ENCODE measurements at places on chromosomes 1 and 21. TPM values are rescaled to one million over a fixed set of nuclear protein-coding genes. Genes with fewer than 3 reads are reported as not detected.

NVL gene
- 32.5 TPM for total RNA-seq

LCE3E gene
- not detected for total RNA-seq

SELP gene
- 0.98 TPM for total RNA-seq

AMPD1 gene
- 65.4 TPM for total RNA-seq

DNA sequence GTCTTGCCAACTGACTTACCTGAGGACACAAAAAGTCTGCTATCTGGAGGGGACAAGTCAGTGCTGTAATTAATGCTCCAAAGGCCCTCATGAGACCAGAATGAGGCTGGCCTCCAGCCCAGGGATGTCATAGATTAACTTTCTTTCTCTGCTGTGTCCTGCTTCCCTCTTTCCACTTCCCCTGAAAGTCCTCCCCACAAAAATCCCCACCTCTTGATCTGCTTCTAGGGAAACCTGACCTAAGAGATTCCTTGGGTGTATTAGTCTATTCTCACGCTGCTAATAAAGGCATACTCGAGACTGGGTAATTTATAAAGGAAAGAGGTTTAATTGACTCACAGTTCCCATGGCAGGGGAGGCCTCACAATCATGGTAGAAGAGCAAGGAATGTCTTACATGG is 39.2 kb downstream of the RUNX3 start:
- H3K27ac ChIP-seq: no peak overlapping the region
- H3K27me3 ChIP-seq: no peaks in the 10 kb centered on the region
- no peak overlapping the region for H3K4me3 ChIP-seq

USP21 gene
- 20.8 TPM for total RNA-seq

DNA sequence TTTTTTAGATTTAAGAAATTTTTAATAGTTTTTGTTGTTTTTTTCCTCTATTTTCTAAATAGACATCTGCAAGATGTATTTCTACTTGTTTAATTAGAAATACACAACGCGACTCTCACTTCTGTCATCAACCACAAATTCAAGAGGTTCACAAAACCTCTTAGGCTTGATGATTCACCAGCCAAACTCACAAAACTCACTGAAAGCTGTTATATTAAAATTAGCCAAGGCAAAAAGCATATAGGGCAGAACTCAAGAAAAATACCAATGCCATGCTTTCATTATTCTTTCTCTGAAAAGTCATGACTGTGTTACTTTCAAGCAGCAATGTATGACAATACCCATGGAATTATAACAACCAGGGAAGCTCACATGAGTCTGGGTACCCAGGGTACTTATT is 487.0 kb upstream of the RGS18 start:
- no peak overlapping the region for H3K4me3 ChIP-seq
- no peak overlapping the region for H3K27ac ChIP-seq
- no peaks in the 10 kb centered on the region for H3K4me1 ChIP-seq
- H3K36me3 ChIP-seq: no peaks in the 10 kb centered on the region
- DNase-seq: no peak

DNA sequence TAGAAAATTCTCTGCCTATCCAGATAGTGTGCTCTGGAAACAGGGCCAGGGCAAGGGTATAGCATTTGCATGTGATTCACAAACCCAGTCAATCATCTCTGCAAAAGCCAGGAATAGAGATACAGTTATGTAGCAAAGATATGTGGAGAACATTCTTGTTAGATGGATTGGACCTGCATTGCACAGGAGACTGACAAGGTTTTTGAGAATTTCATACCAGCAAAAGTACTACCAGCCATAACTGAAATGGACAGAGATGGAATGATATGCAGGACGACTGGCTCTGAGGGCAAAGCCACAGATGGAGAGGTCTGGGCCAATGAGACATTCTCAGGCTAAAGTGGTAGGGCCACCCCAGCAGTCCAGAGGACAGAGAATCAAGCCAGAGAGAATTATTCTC is 24.7 kb downstream of the SCMH1 start:
- H3K27ac ChIP-seq: no peak overlapping the region
- DNase-seq: no peak
- no peaks in the 10 kb centered on the region for H3K27me3 ChIP-seq
- H3K36me3 ChIP-seq: no peaks in the 10 kb centered on the region

GRCh38 chr1:219416598-219417238 is 196.2 kb downstream of the ZC3H11B start:
- H3K27me3 ChIP-seq: no peaks in the 10 kb centered on the region
- H3K4me3 ChIP-seq: no peak overlapping the region
- no peak for DNase-seq
- H3K4me1 ChIP-seq: peaks cover 4% of the 10 kb centered on the region

- H3K27ac ChIP-seq: no peak overlapping the region
- no peaks in the 10 kb centered on the region for H3K36me3 ChIP-seq
- H3K4me3 ChIP-seq: no peak overlapping the region
- H3K27me3 ChIP-seq: no peaks in the 10 kb centered on the region
- no peaks in the 10 kb centered on the region for H3K4me1 ChIP-seq
Observed at GRCh38 chr1:213369465-213369864, 318.4 kb downstream of the RPS6KC1 start.

- H3K4me3 ChIP-seq: no peak overlapping the region
- no peaks in the 10 kb centered on the region for H3K4me1 ChIP-seq
- DNase-seq: no peak
- H3K27ac ChIP-seq: no peak overlapping the region
Observed at GRCh38 chr1:221328371-221328770, 413.5 kb downstream of the DUSP10 start.

DNA sequence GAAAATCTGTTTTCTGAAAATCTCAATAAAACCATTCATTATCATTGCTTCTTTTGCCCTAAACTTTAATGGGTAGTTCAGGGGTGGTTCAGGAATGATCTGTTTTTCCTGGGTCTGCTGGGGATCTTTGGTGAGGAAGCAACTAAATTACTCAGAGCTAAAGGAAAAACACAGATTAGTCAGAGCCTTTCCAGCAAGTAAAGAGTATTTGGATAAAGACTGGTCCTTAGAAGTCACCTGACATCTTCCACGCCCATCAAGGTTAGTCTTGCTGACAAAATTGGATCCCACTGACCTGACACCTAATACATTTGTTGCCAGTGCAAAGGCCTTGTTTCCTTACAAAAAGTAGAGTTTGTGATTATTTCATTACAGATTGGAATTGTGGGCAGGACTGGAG is 24.2 kb downstream of the HSPA13 start:
- H3K27me3 ChIP-seq: no peaks in the 10 kb centered on the region
- DNase-seq: no peak
- H3K27ac ChIP-seq: no peak overlapping the region

DNA sequence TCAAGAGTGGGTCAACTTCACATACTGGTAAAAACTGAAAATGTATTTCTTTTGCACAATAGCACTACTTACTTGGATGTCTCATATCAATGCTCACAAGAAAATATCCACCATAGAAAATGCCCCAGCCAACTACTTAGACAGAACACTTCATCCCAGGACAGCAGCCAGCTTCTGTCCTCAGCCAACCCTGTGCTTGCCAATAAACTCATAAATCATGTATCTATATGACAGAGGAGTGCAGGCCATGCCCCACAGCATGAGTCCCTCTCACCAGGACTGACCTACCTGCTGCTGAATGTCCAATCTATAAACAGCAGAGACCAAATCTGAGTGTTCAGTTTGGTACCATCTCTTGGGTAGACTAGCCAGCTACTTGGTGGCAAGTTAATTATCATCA is 179.3 kb downstream of the OMA1 start:
- H3K36me3 ChIP-seq: no peaks in the 10 kb centered on the region
- H3K4me3 ChIP-seq: no peak overlapping the region
- H3K27ac ChIP-seq: no peak overlapping the region
- peaks cover 10% of the 10 kb centered on the region for H3K4me1 ChIP-seq
- no peaks in the 10 kb centered on the region for H3K27me3 ChIP-seq
- DNase-seq: no peak

FTCD gene
- total RNA-seq: 0.95 TPM

C1orf174 gene
- 14.6 TPM for total RNA-seq

- peak overlapping the region; percentile 69 for H3K27ac ChIP-seq
- H3K4me3 ChIP-seq: peak overlapping the region; percentile 55
- H3K36me3 ChIP-seq: no peaks in the 10 kb centered on the region
- H3K4me1 ChIP-seq: peaks cover 6% of the 10 kb centered on the region
- H3K27me3 ChIP-seq: peaks cover 27% of the 10 kb centered on the region
Observed at GRCh38 chr21:42652527-42653230, 742 bp upstream of the PDE9A start.

DNA sequence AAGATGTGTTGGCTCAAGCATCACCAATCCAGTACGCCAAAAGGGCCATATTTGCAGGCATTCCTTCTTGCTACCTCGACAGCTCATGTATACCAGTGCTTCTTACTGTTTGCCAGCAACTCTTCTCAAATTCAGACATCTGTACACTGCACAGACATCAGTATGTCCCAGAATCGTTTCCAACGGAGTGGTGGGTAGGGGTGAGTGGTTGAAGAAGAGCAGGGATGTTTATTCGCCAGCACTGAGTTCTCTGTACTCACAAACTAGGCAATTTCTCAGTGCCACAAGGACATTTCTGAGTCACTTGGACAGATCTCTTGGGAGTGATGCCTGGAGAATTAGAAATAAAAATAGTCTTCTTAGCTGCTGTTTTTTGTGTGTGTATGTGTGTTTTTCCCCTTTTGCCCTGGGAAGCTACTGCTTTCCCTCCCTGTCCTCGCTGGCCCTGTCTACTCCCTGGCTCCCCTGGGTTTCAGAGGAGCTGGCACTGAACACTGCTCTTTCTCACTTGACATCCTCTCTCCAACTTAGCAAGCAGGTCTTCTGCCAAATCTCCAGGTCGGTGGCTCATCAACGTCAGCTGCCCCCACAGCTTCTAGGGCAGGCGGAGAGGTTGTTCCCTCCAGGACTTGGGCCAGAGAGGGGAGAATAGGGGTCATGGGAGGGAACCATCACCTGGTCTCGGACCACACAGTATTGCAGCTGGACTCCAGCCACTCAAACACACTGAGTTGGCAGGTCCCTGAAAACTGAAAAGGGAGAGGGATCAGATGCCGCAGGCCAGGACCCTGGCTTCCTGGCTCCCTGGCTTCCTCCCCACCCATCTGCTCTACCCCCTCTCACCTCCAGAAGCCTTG is 90.5 kb downstream of the NMNAT2 start:
- H3K27ac ChIP-seq: no peak overlapping the region
- H3K4me1 ChIP-seq: no peaks in the 10 kb centered on the region
- DNase-seq: no peak
- no peak overlapping the region for H3K4me3 ChIP-seq
- H3K36me3 ChIP-seq: no peaks in the 10 kb centered on the region

RHEX gene
- total RNA-seq: not detected

DNA sequence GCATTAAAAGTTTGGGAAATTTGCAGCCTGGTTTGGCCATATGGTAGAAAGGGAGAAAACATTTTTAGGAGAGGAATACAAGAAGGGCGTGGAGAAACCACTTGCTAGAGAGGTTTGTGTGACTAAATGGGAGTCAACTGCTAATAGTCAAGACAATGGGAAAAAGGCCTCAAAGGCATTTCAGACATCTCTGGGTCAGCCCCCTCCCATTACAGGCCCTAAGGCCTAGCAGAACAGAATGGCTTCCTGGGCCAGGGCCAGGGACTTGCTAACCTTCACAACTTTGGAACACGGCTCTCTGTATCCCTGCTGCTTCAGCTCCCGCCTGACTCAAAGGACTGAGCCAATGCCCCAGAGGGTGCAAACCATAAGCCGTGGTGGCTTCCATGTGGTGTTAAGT is 752.3 kb upstream of the ADAMTS5 start:
- no peaks in the 10 kb centered on the region for H3K4me1 ChIP-seq
- no peak for DNase-seq
- H3K36me3 ChIP-seq: no peaks in the 10 kb centered on the region
- no peak overlapping the region for H3K27ac ChIP-seq
- H3K27me3 ChIP-seq: no peaks in the 10 kb centered on the region

NEK2 gene
- total RNA-seq: not detected

GJA9 gene
- not detected for total RNA-seq

DNA sequence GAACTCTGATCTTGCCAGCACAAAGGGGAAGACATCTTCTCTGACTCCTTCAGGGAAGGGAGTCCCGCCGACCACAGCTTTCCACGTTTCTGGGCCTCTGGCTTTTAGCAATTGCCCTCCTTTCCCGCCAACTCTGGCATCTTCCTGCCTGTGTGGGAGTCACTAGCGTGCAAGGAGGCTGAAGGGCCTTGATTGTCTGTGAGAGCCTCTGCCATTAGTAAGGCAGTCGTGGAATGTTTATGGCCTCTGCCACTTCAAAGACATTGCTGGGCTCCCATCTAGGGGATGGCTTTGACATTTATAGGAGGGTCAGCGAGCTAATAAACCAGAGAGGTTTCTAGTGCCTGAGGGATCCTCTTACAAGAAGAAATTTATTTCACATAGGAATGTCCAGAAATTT is 14.3 kb upstream of the PROK1 start:
- no peaks in the 10 kb centered on the region for H3K4me1 ChIP-seq
- H3K27me3 ChIP-seq: no peaks in the 10 kb centered on the region
- H3K36me3 ChIP-seq: no peaks in the 10 kb centered on the region
- H3K27ac ChIP-seq: no peak overlapping the region
- no peak overlapping the region for H3K4me3 ChIP-seq

UBQLN4 gene
- 45.5 TPM for total RNA-seq

HPDL gene
- total RNA-seq: 2.3 TPM

DNA sequence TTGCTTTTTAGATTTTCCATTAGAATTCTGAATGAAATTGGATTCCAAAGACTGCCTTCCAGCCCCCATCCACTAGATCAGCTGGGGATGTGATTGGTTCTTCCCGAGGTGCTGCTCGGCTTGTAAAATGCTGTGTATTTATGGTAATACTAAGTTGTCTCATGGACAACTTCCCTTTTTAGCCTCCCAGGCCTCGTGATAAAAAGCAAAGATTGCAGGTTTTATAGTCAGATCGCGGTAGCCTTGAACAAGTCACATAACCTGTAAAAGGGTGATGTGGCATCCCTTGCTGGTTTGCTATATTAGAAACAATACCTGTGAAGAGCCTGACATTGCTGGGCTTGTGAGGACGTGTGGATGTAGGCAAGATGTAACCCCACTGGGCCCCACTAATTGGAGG is 10.4 kb downstream of the MUL1 start:
- DNase-seq: no peak
- peaks cover 5% of the 10 kb centered on the region for H3K4me1 ChIP-seq
- H3K36me3 ChIP-seq: peaks cover 46% of the 10 kb centered on the region
- no peaks in the 10 kb centered on the region for H3K27me3 ChIP-seq
- H3K4me3 ChIP-seq: no peak overlapping the region

- no peaks in the 10 kb centered on the region for H3K4me1 ChIP-seq
- DNase-seq: no peak
- H3K36me3 ChIP-seq: no peaks in the 10 kb centered on the region
- no peak overlapping the region for H3K27ac ChIP-seq
Observed at GRCh38 chr1:233614743-233615521, 1.0 kb downstream of the KCNK1 start.

DNA sequence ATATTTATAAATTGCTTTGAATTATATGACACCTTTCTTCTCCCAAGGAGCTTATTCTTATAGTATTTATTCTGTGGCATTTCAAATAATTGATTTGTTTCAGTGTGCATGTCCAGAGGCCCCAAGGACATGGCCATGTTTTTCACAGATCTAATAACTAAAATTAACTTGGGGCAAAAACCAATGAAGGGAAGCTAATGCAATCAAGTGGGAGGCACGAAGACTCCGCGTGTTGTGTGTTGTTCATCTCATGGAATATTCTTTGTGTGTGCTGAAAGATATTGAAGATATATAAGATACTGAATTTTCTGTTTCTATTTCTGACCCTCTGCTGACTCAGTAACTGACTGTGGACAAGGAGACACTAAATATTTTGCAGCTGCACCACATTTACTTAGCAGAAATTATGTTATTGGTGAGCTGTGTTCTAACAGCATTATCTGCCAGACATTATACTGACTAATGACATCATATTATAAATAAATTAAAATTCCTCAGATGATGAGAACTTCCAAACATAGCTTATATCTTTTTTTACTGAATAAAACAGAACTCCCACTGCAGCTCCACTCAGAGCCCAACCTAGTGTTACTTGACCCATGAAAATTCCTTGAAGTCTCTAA is 519.3 kb upstream of the CXADR start:
- H3K36me3 ChIP-seq: no peaks in the 10 kb centered on the region
- H3K27me3 ChIP-seq: no peaks in the 10 kb centered on the region
- no peak overlapping the region for H3K27ac ChIP-seq
- H3K4me1 ChIP-seq: no peaks in the 10 kb centered on the region
- H3K4me3 ChIP-seq: no peak overlapping the region
